ENCODE measurements at places on chromosomes 1 and 21. TPM values are rescaled to one million over a fixed set of nuclear protein-coding genes. Genes with fewer than 3 reads are reported as not detected.

The GSTM3 gene
- total RNA-seq = 0.55 TPM

The LIPI gene
- total RNA-seq = not detected

The CFHR2 gene
- not detected for total RNA-seq

The SPRR2F gene
- total RNA-seq = not detected

The TMEM52 gene
- 0.51 TPM for total RNA-seq

The NDUFV3 gene
- total RNA-seq = 27.1 TPM

The SNX27 gene
- 22.2 TPM for total RNA-seq

The LRRN2 gene
- not detected for total RNA-seq

The CHIA gene
- total RNA-seq = not detected

The IGSF5 gene
- total RNA-seq = not detected

The C1orf146 gene
- total RNA-seq = not detected

The UBQLN4 gene
- total RNA-seq = 32.5 TPM

The CD84 gene
- 65.5 TPM for total RNA-seq

The AGMAT gene
- 8.1 TPM for total RNA-seq

All from activated B cell treated with CpG ODN at 0.5 μM for 24 hours (primary cell).